ENCODE measurements at places on chromosomes 5 and 9. TPM values are rescaled to one million over a fixed set of nuclear protein-coding genes. Genes with fewer than 3 reads are reported as not detected.

DNA sequence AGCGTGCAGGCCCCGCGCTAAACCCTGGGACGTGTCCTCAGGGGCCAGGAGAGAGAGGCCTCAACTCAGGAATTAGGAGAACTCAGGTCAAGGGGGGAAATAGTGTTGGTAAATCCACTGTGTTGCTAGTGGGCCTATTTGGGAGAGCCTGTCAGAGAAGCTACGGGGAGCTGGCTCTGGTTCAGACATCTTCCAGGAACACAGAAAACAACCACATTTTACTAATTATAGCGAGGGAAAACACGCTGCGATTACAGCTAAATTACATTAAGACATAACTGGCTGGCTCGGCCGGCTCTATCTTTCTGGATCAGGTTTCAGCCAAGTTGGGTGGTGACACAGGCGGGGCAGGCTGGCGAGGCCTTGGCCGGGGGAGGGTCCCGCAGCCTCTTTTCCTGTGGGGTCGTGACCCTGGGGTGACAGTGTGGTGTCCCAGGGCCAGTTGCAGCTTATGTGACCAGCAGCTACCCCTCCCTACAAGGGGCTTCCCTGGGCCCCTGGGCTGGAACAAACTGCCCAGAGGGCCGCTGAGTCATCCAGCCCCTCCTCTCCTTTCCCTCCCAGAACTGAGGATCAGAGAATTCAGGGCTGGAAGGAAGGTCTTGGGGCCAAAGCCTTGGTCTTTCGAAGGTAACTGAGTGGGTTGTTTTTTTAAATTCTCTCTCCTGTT lies 75.1 kb downstream of the FGF18 start:
- H3K36me3 ChIP-seq: no peaks in the 10 kb centered on the region
- no peak overlapping the region for H3K27ac ChIP-seq
- H3K4me1 ChIP-seq: no peaks in the 10 kb centered on the region
- H3K27me3 ChIP-seq: no peaks in the 10 kb centered on the region
- no peak for DNase-seq

- DNase-seq: no peak
- no peaks in the 10 kb centered on the region for H3K4me1 ChIP-seq
- H3K4me3 ChIP-seq: no peak overlapping the region
- H3K27ac ChIP-seq: no peak overlapping the region
- H3K27me3 ChIP-seq: peaks cover 8% of the 10 kb centered on the region
Measured at GRCh38 chr9:101485924-101486692, 47.5 kb upstream of the RNF20 start.

- H3K27ac ChIP-seq: no peak overlapping the region
- H3K27me3 ChIP-seq: no peaks in the 10 kb centered on the region
- H3K4me3 ChIP-seq: no peak overlapping the region
- H3K36me3 ChIP-seq: no peaks in the 10 kb centered on the region
- H3K4me1 ChIP-seq: no peaks in the 10 kb centered on the region
Measured at GRCh38 chr5:52947851-52948250, 41.3 kb upstream of the ITGA2 start.

DNA sequence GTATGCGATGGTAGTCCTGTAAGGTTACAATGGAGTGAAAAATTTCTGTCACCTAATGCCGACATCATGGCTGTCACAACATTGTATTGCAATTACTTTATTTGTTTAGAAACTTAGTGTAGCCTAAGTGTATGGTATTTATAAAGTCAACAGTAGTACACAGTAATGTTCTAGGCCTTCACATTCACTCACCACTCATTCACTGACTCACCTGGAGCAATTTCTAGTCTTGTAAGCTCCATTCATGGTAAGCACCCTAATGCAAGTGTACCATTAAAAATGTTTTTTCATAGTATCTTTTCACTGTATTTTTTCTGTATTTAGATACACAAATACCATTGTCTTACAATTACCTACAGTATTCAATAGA lies 58.5 kb downstream of the ATP10B start:
- no peaks in the 10 kb centered on the region for H3K36me3 ChIP-seq
- no peak overlapping the region for H3K27ac ChIP-seq
- no peak overlapping the region for H3K4me3 ChIP-seq
- H3K27me3 ChIP-seq: no peaks in the 10 kb centered on the region
- H3K4me1 ChIP-seq: no peaks in the 10 kb centered on the region
- no peak for DNase-seq

Gene AFAP1L1
- polyA plus RNA-seq: 0.18 TPM

DNA sequence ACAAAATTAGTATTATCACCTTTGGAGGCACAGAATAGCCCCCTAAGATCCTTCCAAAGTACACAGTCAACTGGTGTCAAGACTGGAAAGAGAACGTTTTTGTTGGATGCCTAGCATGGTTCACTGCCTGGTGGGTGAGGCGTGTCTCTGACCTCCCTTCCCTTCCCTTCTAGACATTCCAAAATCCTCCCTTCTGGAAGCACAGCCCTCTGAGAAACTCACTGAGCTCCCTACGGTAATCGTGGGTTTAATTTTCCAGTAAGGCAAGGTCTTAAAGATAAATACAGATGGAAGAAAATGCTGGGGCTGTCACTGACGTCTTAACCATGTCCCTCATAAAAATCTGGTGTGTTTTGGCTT lies 138.8 kb downstream of the LIFR start:
- H3K36me3 ChIP-seq: no peaks in the 10 kb centered on the region
- no peak overlapping the region for H3K4me3 ChIP-seq
- DNase-seq: no peak
- H3K27me3 ChIP-seq: no peaks in the 10 kb centered on the region

- H3K27ac ChIP-seq: peak overlapping the region; percentile 90
- no peaks in the 10 kb centered on the region for H3K36me3 ChIP-seq
- H3K4me1 ChIP-seq: peaks cover 9% of the 10 kb centered on the region
- no peak for DNase-seq
- no peaks in the 10 kb centered on the region for H3K27me3 ChIP-seq
Measured at GRCh38 chr9:73133022-73133651, 18.5 kb upstream of the ANXA1 start.

GRCh38 chr5:21391506-21391905 lies 1403.5 kb upstream of the CDH18 start:
- H3K4me1 ChIP-seq: no peaks in the 10 kb centered on the region
- H3K36me3 ChIP-seq: no peaks in the 10 kb centered on the region
- no peaks in the 10 kb centered on the region for H3K27me3 ChIP-seq
